ENCODE measurements at places on chromosomes 3 and 15.

DNA sequence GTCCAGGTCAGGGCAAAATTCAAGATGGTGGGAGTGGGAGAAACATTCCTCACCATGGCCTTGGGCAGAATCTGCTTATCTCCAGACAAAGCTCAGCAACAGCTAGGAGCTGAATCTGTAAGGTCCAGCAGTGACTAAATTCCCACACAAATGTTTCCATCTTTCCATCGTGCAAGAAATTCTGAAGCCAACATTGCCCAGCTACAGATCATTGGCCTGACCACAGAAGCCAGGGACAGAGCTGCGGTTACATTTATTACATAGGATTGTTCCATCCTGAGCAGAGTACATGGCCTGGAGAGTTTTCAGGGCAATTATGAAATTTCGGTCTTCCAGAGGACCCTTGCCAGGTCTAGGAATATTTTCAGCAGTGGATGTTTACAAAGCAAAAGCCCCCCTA is 100.3 kb downstream of the LIPC start:
- no peak overlapping the region for H3K4me3 ChIP-seq
- no peak overlapping the region for H3K27ac ChIP-seq
- no peak for DNase-seq
- no peaks in the 10 kb centered on the region for H3K27me3 ChIP-seq

DNA sequence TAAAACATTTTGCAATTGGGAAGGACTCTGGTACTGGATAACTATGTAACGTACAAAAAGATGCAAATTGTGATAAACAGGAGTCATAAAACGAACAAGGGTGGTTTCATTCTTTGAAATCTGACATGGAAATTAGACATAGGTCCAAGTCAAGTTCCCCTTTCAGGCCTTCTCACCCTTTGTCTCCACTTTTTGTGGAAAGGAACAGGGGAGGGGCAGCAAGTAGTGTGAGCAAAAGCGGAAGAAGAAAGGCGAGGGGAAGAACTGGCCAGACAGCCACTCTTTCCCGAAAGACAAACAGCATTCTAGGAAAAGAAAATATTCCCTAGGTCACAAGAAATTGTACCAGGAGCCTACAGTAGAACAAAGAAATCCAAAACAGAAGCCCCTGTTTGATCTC is 52.6 kb downstream of the MCF2L2 start:
- H3K36me3 ChIP-seq: no peaks in the 10 kb centered on the region
- H3K4me1 ChIP-seq: no peaks in the 10 kb centered on the region
- H3K27ac ChIP-seq: no peak overlapping the region
- no peaks in the 10 kb centered on the region for H3K27me3 ChIP-seq

DNA sequence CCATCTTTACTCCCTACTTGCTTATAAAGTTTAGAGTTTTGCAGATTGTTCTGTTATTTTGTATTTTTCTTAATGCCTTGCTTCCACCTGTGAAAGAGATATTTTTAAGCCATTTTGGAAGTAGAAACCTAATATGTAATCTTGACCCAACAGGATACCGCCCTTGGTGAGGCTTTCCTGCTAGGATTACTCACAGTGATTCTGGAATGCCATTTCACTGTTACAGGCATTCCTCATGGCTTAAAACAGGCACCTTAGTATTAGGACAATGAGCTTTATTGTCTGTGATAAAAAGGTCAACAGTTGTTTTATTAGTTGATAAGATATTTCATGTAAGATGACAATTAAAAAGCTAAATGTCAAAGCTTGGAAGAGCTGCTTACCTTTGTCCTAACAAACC is 58.2 kb downstream of the PHLDB2 start:
- peaks cover 67% of the 10 kb centered on the region for H3K36me3 ChIP-seq
- H3K27ac ChIP-seq: no peak overlapping the region
- H3K27me3 ChIP-seq: no peaks in the 10 kb centered on the region
- peaks cover 28% of the 10 kb centered on the region for H3K4me1 ChIP-seq
- no peak for DNase-seq
- H3K4me3 ChIP-seq: no peak overlapping the region

GRCh38 chr15:60729850-60730458 is 251.0 kb upstream of the ICE2 start:
- no peaks in the 10 kb centered on the region for H3K36me3 ChIP-seq
- no peak overlapping the region for H3K27ac ChIP-seq
- no peaks in the 10 kb centered on the region for H3K4me1 ChIP-seq
- no peak overlapping the region for H3K4me3 ChIP-seq
- H3K27me3 ChIP-seq: no peaks in the 10 kb centered on the region
- DNase-seq: no peak

GRCh38 chr3:115518100-115518852 is 105.0 kb upstream of the GAP43 start:
- H3K4me3 ChIP-seq: no peak overlapping the region
- H3K27me3 ChIP-seq: no peaks in the 10 kb centered on the region
- H3K36me3 ChIP-seq: no peaks in the 10 kb centered on the region
- peaks cover 7% of the 10 kb centered on the region for H3K4me1 ChIP-seq
- DNase-seq: no peak
